Stimulated activated CD8-positive, alpha-beta memory T cell treated with anti-CD3 and anti-CD28 coated beads, Interleukin-4, amount 100 ng/mL, for 1 hour (primary cell): ENCODE measurements at places on chromosomes 4 and X.

DNA sequence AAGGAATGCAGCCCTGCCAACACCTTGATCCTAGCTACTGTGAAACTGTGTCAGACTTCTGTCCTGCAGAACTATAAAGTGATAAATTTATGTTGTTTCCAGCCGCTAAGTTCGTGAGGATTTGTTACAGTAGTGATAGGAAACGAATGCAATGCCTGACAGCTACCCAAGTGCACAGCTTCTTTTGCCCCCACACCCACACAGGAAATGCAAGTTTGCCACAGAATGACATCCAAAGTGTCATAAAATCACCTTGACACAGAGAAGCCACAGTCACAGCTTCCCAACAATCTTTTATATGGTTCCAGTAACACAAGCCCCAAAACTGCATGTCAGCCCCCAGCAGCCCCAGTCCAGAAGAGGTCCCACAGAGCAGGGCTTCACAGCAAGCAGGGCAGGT lies 216.9 kb upstream of the S100G start:
- no peak for DNase-seq

DNA sequence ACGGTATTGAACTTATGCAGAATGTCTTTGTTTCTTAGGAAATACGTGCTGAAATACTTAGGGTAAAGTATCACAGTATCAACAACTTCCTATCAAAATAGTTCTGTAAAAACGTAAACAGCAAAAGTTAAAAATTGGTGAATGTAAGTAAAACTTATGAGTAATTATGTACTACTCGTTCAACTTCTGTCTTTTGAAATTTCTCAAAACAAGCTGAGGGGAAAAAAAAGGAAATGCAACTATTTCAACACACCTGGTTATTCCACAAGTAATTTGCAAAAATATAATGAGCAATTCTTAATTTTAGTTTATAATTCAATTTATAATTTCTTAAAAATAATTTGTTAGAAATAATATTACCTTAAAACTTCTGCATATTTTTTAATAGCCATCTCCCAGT lies 8.3 kb downstream of the PPID start:
- DNase-seq, result no peak

GRCh38 chr4:141058591-141059512 lies 74.4 kb downstream of the RNF150 start:
- DNase-seq, result no peak

DNA sequence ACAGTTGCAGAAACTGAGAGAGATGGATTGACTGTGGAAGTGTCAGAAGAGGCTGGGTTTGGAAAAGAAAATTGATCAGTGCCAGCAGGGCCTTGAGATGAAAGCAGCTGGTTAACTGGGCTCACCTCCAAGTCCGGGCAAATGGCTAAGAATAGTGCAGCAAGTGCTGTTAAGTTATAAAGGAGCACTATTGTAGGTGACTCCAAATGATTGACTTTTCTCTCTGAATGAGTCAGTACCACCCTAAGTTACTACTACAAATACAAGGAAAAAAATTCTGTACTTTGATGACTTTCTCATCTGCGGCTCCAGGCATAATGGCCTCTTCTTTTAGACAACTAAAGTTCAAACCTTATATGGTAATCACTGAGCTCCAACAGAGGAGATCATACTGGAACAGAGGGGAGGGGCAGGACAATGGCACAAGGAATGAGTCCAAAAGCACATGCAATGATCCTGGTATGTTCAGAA lies 733.4 kb upstream of the INTU start:
- DNase-seq, result no peak

- DNase-seq, result no peak
Measured at GRCh38 chr4:51830156-51830720, 12.7 kb upstream of the DCUN1D4 start.

- DNase-seq, result no peak
Measured at GRCh38 chrX:139971394-139971749, 6.1 kb upstream of the CXorf66 start.

DNA sequence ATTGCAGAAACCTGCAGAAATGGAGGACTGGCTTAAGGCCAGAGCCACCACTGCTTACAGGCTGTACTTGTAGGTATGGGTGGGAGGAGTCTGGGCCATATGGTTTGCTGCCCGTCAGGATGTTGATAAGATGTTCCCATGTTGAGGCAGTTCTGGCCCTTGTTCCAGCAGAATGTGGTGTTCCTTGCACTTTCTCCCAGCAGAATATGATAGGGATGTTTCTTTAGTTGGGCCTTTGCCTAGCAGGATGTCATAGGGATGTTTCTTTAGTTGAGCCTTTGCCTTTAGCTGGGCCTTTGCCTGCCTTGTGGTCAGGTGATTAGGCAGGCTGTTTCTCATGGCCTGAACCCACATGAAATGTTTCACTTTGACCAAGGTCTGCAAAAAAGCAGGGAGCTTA lies 139.1 kb upstream of the PAQR3 start:
- DNase-seq, result no peak

GRCh38 chr4:41219421-41219950 lies 5.1 kb upstream of the APBB2 start:
- no peak for DNase-seq

DNA sequence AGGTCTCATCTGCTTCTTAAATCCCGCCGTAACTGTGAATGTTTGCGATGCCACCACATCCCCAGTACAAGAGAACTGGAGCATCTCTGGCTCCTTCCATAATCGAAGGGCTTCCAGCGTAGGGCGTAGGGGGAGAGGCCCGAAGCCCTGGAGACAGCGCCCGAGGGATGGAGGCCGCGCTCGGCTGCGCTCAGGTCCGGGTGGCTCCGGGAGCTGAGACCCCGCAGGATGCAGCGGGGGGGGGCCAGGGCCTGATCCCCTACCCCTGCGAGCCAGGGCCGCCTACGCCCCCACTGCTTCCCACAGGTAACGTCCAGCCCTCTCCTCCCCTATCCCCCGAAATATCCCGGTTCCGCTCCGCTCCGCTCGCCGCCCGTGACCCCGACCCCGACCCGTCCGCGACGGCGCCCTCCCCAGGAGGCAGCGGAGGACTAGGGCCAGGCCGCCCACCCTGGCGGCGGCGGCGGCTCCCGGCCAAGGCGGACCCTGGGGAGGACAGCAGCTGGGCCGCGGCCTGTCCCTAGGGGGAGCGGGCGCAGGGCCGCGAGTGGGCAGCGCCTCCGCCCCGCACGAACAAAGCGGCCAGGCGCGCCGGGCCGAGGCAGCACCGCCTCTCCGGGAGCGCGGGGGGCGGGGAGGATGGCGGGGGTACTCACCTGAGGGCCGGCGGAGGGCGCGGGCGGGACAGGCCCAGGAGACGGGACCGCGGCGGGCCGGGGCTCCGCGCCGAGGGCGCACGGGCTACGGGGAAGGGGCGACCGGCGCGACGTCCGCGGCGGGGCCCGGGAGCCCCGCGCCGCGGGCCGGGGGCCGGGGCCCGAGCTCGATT lies 723 bp downstream of the WDFY3 start:
- DNase-seq, result no peak

GRCh38 chr4:10346023-10346422 lies 111.2 kb downstream of the ZNF518B start:
- DNase-seq, result no peak

DNA sequence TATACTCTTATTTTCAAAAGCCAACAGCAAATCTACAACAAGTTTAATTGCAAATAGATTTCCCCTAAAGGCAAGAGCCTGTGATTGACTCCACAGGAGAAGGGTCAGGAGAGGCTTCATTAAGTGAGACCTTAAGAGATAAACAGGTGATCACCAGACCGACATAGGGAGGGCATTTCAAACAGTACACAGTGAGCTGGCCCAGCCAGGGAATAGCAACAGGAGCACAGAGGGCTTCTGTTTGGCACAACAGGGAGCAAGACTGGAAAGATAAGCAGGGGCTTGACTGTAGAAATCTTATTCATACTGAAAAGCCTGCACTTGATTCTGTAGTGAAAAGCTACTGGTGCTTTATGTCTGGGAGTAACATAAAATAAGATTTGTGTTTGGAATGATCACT lies 3.9 kb downstream of the RUFY3 start:
- DNase-seq, result no peak

DNA sequence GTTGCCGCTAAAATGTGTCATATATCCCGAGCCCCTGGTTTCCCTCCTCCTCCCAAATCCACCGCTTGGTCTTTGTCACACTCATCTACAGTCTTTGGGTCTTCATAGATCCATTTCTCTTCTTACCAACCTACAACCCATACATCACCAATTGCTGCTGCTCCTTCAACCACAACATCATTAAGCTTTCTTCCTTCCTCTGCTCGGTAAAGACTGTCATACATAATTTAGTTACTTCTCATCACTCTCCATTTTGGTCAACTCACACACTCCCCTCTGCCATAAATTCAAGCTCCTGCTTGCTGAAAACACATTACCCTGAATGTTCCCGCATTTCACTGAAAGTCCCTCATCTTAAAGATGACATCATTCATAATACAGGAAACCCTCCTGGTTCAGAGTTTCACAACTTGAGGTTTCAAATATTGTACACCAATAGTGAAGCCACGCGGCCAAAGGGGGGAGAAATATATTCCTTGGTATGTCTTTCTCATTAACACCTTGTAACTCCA lies 1.7 kb upstream of the DCTD start:
- DNase-seq, result no peak

- no peak for DNase-seq
Measured at GRCh38 chr4:65917486-65917885, 247.2 kb upstream of the EPHA5 start.

GRCh38 chr4:8324640-8325239 lies 55.2 kb downstream of the HTRA3 start:
- no peak for DNase-seq

- no peak for DNase-seq
Measured at GRCh38 chr4:123621072-123621705, 224.6 kb downstream of the SPRY1 start.

DNA sequence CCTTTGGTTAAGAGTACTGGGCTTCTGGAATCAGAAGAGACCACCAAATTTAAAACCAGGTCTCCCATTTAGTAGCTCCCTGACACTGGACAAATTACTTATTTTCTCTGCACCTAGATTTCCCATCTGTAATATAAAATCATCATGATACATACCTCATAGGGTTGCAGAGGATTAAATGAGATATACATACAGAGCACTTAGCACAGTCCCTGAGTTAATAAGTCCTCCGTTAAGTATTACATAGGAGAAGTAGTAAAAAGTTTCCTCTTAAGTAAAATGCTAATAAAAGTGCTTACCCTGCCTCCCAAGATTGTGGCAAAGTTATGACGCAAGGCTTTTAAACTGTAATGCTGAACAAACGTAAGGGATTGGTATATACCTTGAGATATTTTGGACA lies 539 bp upstream of the CHIC1 start:
- DNase-seq, result no peak

DNA sequence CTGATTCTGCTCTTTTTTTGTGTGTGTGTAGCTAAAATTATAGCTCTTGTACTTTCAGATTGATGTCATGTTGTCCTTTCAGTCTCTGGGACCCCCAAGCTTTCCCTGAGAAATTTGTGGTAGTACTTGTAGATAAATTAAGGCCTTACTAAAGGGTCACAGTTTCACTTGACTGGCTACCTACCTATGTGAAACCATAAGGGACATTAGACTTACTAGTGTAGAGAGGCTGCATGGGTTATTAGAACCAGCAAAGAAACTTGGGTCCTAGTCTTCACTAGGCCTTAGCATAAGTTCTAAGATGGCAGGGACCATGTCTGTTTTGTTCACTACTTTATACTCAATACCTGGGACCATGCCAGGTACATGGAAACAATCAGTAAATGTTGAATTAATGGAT lies 21.4 kb downstream of the WDR44 start:
- no peak for DNase-seq

DNA sequence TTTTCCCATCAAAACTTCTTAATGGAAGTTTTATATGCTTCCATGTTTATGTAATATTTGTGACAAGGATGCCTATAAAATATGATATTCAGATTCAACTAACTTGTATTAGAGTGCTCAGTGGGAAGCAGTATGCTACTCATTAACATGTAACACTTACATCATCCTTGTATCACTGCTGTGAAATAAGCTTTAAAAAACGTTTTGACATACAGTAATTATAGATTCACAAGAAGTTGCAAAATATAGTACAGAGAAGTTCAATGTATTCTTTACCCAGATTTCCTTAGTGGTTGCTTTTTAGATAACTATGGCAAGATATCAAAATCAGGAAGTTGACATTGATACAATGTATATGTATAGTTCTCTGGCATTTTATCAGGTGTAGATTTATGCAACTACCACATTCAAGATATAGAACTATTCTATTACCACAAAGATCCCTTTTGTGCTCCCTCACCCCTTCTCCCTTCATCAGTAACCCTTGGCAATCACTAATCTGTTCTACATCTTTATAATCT lies 56.3 kb downstream of the DTHD1 start:
- no peak for DNase-seq

- no peak for DNase-seq
Measured at GRCh38 chrX:19602866-19603622, 87.7 kb upstream of the MAP3K15 start.

GRCh38 chr4:162350331-162350730 lies 186.5 kb upstream of the FSTL5 start:
- no peak for DNase-seq

GRCh38 chr4:152083338-152083737 lies 322.5 kb upstream of the GATB start:
- DNase-seq, result no peak

DNA sequence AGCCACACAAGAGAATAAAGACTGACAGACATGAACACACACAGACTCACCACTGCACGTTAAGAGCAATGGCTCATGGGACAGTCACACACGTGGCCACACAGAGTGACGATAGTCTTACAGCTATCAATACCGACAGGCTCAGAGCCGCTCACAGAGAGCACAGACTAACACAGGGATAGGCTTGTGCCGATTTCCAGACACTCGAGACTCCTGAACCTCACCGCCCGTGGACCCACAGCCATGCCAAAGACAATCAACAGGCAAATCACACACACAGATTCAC lies 716 bp upstream of the SLC38A5 start:
- no peak for DNase-seq

GRCh38 chrX:77779695-77780094 lies 6.3 kb downstream of the ATRX start:
- no peak for DNase-seq

GRCh38 chr4:95835672-95836071 lies 4.2 kb upstream of the PDHA2 start:
- no peak for DNase-seq

DNA sequence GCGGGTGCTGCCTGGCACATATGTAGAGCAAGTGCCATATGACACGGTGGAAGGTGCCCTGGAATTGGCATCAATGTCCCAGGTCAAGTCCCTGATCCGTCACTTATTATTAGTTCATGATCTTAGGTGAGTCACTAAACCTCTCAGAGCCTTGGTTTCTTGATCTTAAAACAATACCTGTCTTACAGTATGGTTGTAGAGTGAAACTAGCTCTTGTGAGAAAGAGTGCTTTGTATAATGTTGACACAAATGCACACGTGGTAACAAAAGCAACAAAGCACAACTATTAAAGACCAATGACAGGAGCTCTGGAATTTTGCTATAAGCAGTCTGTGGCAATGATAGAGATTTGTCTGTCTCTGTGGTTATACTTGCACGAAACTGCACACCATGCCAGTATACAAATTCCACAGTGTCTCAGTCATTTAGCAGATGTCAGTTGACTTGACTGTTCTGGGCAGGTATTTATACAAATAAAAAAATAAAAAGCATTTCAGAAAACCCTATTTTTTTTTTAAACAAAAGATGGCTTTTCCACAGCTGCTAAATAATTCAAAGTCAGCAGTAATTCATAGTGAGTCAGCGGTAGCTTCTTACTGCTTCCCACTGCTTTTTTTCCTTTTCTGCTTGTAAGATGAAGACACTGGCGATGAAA lies 19.7 kb upstream of the ACSL1 start:
- DNase-seq, result no peak
